ENCODE measurements at places on chromosomes 4 and X. TPM values are rescaled to one million over a fixed set of nuclear protein-coding genes. Genes with fewer than 3 reads are reported as not detected.

The MAOA gene
- 1.1 TPM for total RNA-seq

GRCh38 chr4:104677116-104677515, 182.4 kb upstream of the CXXC4 start:
- peak overlapping the region; percentile 33 for H3K27ac ChIP-seq
- H3K4me1 ChIP-seq = peaks cover 11% of the 10 kb centered on the region
- H3K4me3 ChIP-seq = no peak overlapping the region
- peak; percentile 39 for DNase-seq
- H3K36me3 ChIP-seq = no peaks in the 10 kb centered on the region

The CAMK2D gene
- total RNA-seq = 35.1 TPM

DNA sequence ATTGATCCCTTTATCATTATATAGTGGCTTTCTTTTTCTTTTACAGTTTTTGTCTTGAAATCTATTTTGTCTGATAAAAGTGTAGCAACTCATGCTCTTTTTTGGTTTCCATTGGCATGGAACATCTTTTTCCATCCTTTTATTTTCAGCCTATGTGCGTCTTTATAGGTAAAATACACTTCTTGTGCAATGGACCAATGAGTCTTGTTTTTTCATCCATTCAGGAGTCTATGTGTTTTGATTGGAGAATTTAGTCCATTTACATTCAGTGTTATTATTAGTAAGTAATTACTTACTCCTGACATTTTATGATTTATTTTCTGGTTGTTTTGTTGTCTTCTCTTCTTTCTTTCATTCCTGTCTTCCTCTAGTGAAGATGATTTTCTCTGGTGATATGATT, 66.4 kb upstream of the IL2 start:
- H3K4me1 ChIP-seq = no peaks in the 10 kb centered on the region
- peaks cover 2% of the 10 kb centered on the region for H3K27me3 ChIP-seq
- no peak overlapping the region for H3K27ac ChIP-seq
- no peak overlapping the region for H3K4me3 ChIP-seq
- H3K36me3 ChIP-seq = peaks cover 2% of the 10 kb centered on the region

GRCh38 chr4:173448103-173448502, 49.2 kb upstream of the SCRG1 start:
- peaks cover 12% of the 10 kb centered on the region for H3K4me1 ChIP-seq
- DNase-seq = no peak
- no peak overlapping the region for H3K4me3 ChIP-seq
- H3K27ac ChIP-seq = no peak overlapping the region
- peaks cover 2% of the 10 kb centered on the region for H3K27me3 ChIP-seq

The MAGEB18 gene
- not detected for total RNA-seq

The LPAR4 gene
- total RNA-seq = 2.0 TPM

GRCh38 chrX:40205471-40205870, 107.7 kb upstream of the BCOR start:
- no peaks in the 10 kb centered on the region for H3K27me3 ChIP-seq
- no peak overlapping the region for H3K27ac ChIP-seq
- H3K4me1 ChIP-seq = no peaks in the 10 kb centered on the region
- H3K4me3 ChIP-seq = no peak overlapping the region
- H3K36me3 ChIP-seq = no peaks in the 10 kb centered on the region

DNA sequence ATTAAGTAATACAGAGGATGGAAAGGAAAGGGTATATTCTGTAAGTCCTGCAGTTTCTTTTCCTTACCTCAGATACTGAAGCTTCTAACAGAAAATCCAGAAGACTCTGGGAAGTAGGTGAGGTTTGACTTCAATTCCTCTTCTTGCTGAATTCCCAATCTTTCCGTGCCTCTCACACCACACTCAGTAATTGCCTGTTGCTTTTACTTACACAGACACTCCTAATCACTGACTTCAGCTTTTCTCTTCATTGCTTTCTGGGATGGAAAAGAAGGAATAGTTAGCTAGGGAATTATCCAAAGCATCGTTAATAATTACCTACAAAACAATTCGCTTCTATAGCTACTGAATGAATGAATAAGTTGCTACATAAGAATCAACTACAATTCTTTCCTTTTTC, 163.6 kb downstream of the FBXO8 start:
- peaks cover 46% of the 10 kb centered on the region for H3K4me1 ChIP-seq
- peak overlapping the region; percentile 66 for H3K4me3 ChIP-seq
- H3K36me3 ChIP-seq = no peaks in the 10 kb centered on the region
- peak overlapping the region; percentile 55 for H3K27ac ChIP-seq
- H3K27me3 ChIP-seq = peaks cover 22% of the 10 kb centered on the region

GRCh38 chr4:8610858-8611616, 18.5 kb downstream of the CPZ start:
- peaks cover 4% of the 10 kb centered on the region for H3K4me1 ChIP-seq
- no peak overlapping the region for H3K27ac ChIP-seq

DNA sequence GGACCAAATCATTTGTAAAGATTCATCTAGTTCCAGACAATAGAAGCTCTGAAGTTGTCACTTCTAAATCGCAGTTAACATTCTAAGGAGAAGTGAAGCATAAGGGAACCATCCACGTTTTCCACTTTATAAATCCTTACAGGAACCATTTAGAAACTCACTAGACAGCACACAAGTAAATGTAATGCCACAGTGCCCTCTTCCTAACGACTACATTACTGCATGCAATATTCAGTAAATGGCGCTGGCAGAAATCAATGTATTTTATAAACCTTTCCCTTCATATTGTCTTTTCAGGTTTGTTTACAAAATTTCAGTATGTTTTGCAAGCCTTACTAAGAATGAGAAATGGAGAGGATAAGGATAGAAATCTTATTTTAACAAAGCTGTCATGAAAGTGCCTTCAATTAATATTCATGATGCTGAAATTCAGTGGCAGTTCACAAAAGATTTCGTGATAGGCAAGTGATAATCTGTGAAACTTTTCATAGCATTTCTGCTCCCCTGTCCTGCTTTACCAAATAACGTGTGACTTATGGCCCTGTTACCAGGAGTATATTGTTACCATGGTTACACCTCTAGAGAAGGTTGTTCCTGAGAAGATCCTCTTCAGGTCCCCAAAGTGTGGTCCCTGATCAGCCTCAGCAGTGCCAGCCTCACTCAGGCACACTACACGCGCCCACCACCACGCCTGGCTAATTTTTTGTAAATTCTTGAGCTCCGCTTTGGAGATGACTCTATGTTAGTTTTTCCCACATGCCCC, 54.2 kb downstream of the TMA16 start:
- no peak overlapping the region for H3K27ac ChIP-seq
- no peak for DNase-seq
- peaks cover 7% of the 10 kb centered on the region for H3K4me1 ChIP-seq
- no peaks in the 10 kb centered on the region for H3K36me3 ChIP-seq

- no peaks in the 10 kb centered on the region for H3K36me3 ChIP-seq
- H3K27me3 ChIP-seq = no peaks in the 10 kb centered on the region
- H3K4me3 ChIP-seq = no peak overlapping the region
- H3K27ac ChIP-seq = no peak overlapping the region
- peak; percentile 32 for DNase-seq
- H3K4me1 ChIP-seq = peaks cover 29% of the 10 kb centered on the region
These were observed 91.3 kb downstream of the NSUN7 start for GRCh38 chr4:40840985-40841571.

The PTCHD1 gene
- total RNA-seq = 7.2 TPM

The FAM241A gene
- 0.20 TPM for total RNA-seq

The UGT8 gene
- 1.6 TPM for total RNA-seq

The TLR3 gene
- total RNA-seq = 9.1 TPM

DNA sequence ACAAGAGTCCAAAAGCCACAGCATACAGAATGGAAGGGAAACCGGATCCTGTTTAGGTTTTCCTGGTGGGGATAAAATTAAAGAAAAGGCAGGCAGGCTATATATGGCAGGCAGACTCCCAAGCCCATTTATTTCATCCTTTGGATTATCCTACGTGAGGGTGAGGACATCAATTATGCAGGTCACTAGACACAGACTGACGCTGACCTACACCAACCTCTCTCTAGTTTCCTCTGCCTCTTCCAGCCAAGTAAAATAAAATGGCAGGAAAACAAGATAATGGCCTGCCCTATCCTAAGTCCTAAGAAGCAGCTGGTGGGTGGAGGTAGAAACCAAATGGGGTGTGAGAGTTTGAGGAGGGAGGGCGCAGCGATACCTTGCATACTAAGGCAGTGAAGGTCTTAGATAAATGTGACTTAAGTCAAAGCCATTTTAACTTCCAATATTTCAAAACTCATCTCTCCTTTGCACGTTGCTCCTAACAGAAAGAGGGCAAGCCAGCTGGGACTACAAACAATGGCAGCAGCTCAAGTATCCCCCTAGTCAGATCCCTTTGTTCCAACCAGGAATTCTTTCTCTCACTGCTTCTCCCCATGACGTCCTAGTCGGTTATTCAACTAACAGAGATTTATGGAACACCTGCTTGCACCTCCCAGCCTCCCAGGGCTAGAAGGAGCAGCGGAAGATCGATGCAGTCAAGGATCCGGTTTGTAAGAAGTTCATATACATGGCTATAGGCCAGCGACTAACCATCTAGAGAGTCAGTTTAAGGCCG, 72.8 kb downstream of the IRF2 start:
- H3K27ac ChIP-seq = no peak overlapping the region
- H3K27me3 ChIP-seq = no peaks in the 10 kb centered on the region
- H3K36me3 ChIP-seq = peaks cover 33% of the 10 kb centered on the region
- peaks cover 15% of the 10 kb centered on the region for H3K4me1 ChIP-seq
- no peak for DNase-seq
- no peak overlapping the region for H3K4me3 ChIP-seq

The SHROOM4 gene
- 15.4 TPM for total RNA-seq

The CMC4 gene
- total RNA-seq = 6.6 TPM

DNA sequence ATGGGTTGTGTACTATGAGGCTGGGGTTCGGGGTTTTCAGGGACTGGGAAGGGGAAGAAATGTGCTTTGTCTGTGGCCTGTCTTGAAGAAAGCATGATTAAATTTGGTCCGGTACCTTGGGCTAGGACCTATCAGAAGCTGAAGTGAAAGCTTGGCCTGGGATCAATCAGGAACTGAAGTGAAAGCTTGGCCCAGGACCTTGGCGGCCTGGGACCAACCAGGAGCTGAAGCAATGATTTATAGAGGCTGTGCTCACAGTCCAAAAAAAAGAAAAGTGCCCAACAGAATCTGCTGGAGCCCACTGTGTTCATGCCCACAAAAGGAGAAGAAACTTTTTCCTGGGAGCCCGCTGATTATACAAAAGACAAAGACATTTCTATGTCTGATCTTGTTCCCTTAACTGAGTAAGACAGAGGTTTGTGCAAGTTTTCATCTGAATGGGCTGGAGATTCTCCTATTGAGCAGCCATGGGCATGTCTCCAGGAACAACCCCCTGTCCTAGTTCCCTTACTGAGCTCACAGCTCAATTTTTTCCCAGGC, 1427.9 kb downstream of the FAM133A start:
- DNase-seq = no peak
- no peak overlapping the region for H3K27ac ChIP-seq
- no peaks in the 10 kb centered on the region for H3K4me1 ChIP-seq
- H3K4me3 ChIP-seq = no peak overlapping the region
- no peaks in the 10 kb centered on the region for H3K27me3 ChIP-seq
- H3K36me3 ChIP-seq = no peaks in the 10 kb centered on the region

- DNase-seq = no peak
- H3K4me1 ChIP-seq = peaks cover 12% of the 10 kb centered on the region
- no peaks in the 10 kb centered on the region for H3K27me3 ChIP-seq
These were observed 16.8 kb downstream of the SCFD2 start for GRCh38 chr4:53349091-53349491.

GRCh38 chr4:2248821-2249261, 6.9 kb upstream of the HAUS3 start:
- no peaks in the 10 kb centered on the region for H3K36me3 ChIP-seq
- H3K4me1 ChIP-seq = peaks cover 4% of the 10 kb centered on the region
- H3K27me3 ChIP-seq = no peaks in the 10 kb centered on the region
- DNase-seq = peak; percentile 24

GRCh38 chr4:15498356-15498755, 28.7 kb downstream of the CC2D2A start:
- H3K36me3 ChIP-seq = peaks cover 21% of the 10 kb centered on the region
- no peak for DNase-seq
- H3K4me1 ChIP-seq = peaks cover 14% of the 10 kb centered on the region
- no peak overlapping the region for H3K4me3 ChIP-seq

The AIFM1 gene
- 32.1 TPM for total RNA-seq

The PAGE1 gene
- total RNA-seq = not detected

- no peak overlapping the region for H3K4me3 ChIP-seq
- peaks cover under 1% of the 10 kb centered on the region for H3K4me1 ChIP-seq
- H3K27ac ChIP-seq = no peak overlapping the region
- no peaks in the 10 kb centered on the region for H3K27me3 ChIP-seq
- DNase-seq = no peak
These were observed 8.5 kb downstream of the ANXA5 start for GRCh38 chr4:121688261-121688660.

GRCh38 chrX:100829730-100830129, 9.5 kb downstream of the CSTF2 start:
- H3K27ac ChIP-seq = no peak overlapping the region
- no peaks in the 10 kb centered on the region for H3K27me3 ChIP-seq
- H3K36me3 ChIP-seq = peaks cover 35% of the 10 kb centered on the region
- H3K4me3 ChIP-seq = no peak overlapping the region
- DNase-seq = no peak

The TMEM144 gene
- 6.3 TPM for total RNA-seq

DNA sequence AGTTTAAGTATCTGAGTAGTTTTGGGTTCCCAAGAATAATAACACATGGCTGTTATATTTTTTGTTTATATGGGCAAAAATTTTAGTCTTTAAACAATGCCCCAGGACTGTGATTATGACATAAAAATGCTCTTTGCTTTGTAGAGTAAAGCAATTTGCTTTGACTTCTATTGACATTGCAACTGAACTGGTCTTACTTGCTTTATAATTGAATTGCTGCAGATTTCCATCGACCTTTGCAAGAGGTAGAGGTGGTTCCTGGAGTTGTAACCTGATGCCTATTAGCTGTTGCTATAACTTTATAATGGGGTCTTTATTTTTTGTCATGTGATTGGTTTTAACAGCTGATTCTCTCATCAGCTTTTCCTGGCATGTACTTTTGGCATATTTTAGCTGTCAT, 302.9 kb downstream of the ARHGAP10 start:
- no peak for DNase-seq
- H3K4me1 ChIP-seq = peaks cover 28% of the 10 kb centered on the region
- no peak overlapping the region for H3K4me3 ChIP-seq
- peak overlapping the region; percentile 2 for H3K27ac ChIP-seq
- H3K27me3 ChIP-seq = no peaks in the 10 kb centered on the region

DNA sequence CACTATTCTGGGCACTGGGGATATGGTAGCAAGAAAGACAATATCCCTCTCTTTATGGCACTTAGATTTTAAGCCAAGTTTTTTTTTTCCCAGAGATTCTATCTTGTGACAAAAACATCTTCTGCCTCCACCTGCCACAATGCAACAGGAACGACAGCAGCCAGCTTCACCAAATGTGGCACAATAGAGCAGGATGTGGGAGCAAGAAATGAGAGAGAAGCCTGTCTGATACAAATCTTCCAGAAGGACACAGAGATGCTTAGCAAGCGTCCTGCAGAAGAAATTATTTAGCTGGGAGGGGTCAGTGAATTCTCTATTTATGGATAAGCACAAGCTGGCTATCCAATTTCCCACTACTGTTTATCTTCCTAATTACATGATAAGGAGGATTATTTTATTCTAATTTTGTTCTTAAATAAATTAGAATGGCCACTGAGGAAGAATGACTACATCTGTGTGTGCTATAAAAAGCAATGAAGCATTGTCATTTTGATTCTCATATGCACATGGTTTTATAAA, 27.1 kb upstream of the ZNF330 start:
- no peak for DNase-seq
- peaks cover 6% of the 10 kb centered on the region for H3K4me1 ChIP-seq
- H3K4me3 ChIP-seq = no peak overlapping the region

- no peaks in the 10 kb centered on the region for H3K27me3 ChIP-seq
- H3K4me1 ChIP-seq = peaks cover 20% of the 10 kb centered on the region
- H3K36me3 ChIP-seq = no peaks in the 10 kb centered on the region
- no peak overlapping the region for H3K27ac ChIP-seq
- no peak for DNase-seq
These were observed 32.3 kb downstream of the MCUB start for GRCh38 chr4:109592367-109592766.

- H3K4me3 ChIP-seq = no peak overlapping the region
- peaks cover 1% of the 10 kb centered on the region for H3K4me1 ChIP-seq
These were observed 1977.9 kb upstream of the ADGRL3 start for GRCh38 chr4:59222221-59222620.

Measured in mesothelial cell of epicardium (in vitro differentiated cells).